ENCODE measurements at places on chromosomes 1 and 21.

DNA sequence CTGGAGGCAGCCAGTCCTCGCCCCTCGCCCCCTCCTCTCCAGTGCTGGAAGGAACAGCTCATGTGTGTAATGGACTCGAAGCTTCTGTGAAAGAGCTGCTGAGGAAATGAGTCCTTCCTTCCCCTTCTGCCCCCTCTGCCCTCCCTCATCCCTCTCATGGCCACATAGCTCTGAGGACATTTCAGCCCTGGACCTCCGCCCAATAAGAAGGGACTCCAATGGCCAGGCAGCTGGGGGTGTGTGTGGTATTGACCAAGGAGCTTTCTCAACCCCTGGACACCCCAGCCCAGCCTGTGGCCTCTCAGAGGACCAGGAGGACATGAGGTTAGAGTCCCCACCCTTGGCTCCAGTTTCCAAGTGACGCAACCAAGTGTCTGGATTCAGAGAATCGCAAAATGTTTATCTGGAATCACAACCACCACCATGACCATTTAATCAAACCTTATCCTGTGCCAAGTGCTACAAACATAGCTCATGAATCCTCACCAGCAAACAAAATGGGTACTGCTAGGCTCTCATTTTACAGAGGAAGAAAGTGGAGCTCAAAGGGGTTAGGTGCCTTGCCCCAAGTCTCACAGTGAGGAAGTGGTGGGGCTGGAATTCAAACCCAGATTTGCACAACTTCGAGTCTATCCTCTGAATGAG lies 47.8 kb upstream of the ECE1 start:
- H3K4me3 ChIP-seq, result no peak overlapping the region
- peaks cover 81% of the 10 kb centered on the region for H3K4me1 ChIP-seq
- no peaks in the 10 kb centered on the region for H3K36me3 ChIP-seq
- DNase-seq, result no peak
- peak overlapping the region; percentile 90 for H3K27ac ChIP-seq

- no peak for DNase-seq
- H3K4me3 ChIP-seq, result no peak overlapping the region
- H3K36me3 ChIP-seq, result no peaks in the 10 kb centered on the region
- H3K4me1 ChIP-seq, result peaks cover 69% of the 10 kb centered on the region
- H3K27ac ChIP-seq, result no peak overlapping the region
- no peaks in the 10 kb centered on the region for H3K27me3 ChIP-seq
Observed at GRCh38 chr1:8698937-8699447, 118.4 kb downstream of the RERE start.

- H3K4me3 ChIP-seq, result no peak overlapping the region
- H3K36me3 ChIP-seq, result no peaks in the 10 kb centered on the region
- H3K27ac ChIP-seq, result no peak overlapping the region
- H3K4me1 ChIP-seq, result no peaks in the 10 kb centered on the region
Observed at GRCh38 chr1:188096521-188096920, 1267.8 kb downstream of the PLA2G4A start.

GRCh38 chr1:5887349-5887970 lies 104.8 kb downstream of the NPHP4 start:
- no peak overlapping the region for H3K27ac ChIP-seq
- no peak for DNase-seq
- H3K27me3 ChIP-seq, result no peaks in the 10 kb centered on the region

- H3K4me1 ChIP-seq, result no peaks in the 10 kb centered on the region
- no peaks in the 10 kb centered on the region for H3K36me3 ChIP-seq
Observed at GRCh38 chr1:231827337-231828105, 200.9 kb downstream of the DISC1 start.

GRCh38 chr1:24134376-24134775 lies 8.6 kb downstream of the IL22RA1 start:
- H3K27me3 ChIP-seq, result peaks cover 6% of the 10 kb centered on the region
- H3K4me1 ChIP-seq, result no peaks in the 10 kb centered on the region
- H3K36me3 ChIP-seq, result peaks cover 4% of the 10 kb centered on the region
- DNase-seq, result no peak

GRCh38 chr21:41086569-41086968 lies 81.4 kb upstream of the BACE2 start:
- H3K36me3 ChIP-seq, result no peaks in the 10 kb centered on the region
- H3K4me3 ChIP-seq, result no peak overlapping the region
- no peak overlapping the region for H3K27ac ChIP-seq

GRCh38 chr1:170556917-170557316 lies 25.0 kb downstream of the GORAB start:
- H3K27ac ChIP-seq, result no peak overlapping the region
- no peaks in the 10 kb centered on the region for H3K4me1 ChIP-seq
- peaks cover 24% of the 10 kb centered on the region for H3K36me3 ChIP-seq
- H3K4me3 ChIP-seq, result no peak overlapping the region
- no peaks in the 10 kb centered on the region for H3K27me3 ChIP-seq
- no peak for DNase-seq

DNA sequence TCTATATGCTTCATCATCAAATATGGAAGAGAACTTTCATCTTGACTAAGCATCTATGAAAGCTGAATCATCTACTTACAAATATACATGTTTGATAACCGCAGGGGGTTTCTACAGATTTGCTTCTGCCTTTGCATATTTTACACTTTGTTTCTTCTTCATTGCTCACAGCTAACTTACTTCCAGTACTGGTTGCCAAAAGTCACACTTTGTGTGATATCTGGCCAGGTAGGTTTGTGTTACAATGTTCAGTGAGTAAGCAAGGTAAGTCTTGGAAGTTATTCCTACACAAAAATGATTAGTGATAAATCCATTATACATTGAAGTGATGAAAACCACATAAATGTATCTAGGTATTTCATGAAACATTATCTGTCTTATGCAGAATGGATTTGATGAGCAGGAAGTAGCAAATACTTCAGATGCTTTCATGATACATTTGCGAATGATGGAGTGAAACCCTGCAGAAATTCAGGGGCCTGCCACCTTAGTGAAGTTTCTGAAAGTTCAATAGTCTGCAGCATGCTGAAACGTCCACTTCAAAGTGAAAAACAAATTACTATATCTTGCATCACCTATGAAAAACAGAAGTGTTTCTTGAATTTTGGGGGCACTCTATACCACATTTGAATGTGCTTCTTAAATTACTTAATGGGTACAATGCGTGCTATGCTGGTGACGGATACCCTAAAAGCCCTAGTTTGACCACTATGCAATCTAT lies 187.3 kb downstream of the ATP6V1G3 start:
- H3K4me1 ChIP-seq, result no peaks in the 10 kb centered on the region
- no peak for DNase-seq
- no peaks in the 10 kb centered on the region for H3K36me3 ChIP-seq
- H3K27me3 ChIP-seq, result no peaks in the 10 kb centered on the region
- no peak overlapping the region for H3K27ac ChIP-seq

DNA sequence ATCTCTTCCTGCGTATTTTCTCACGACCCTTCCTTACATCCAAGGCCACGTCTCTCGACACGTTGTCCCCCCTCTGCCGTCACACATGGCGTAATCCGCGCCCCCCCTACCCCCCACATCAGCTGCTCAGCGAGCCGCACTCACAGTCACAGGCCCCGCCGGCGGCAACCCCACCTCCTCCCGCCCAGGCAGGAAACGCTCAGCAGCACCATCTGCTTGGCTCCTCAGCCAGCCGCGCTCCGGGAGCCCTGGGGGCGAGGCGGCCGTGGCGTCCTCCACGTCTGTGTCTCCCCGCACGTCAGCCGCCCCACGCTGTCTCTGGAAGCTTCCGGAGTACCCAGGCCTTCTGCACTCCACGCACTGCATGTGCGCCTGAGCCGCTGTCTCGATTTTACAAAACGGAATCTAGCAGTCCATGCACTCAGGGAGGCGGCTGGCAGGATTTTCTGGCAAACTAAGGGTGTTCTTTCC lies 64.6 kb downstream of the SIK1 start:
- no peaks in the 10 kb centered on the region for H3K27me3 ChIP-seq
- peak overlapping the region; percentile 96 for H3K27ac ChIP-seq
- peak; percentile 97 for DNase-seq
- H3K4me1 ChIP-seq, result peaks cover 54% of the 10 kb centered on the region
- peak overlapping the region; percentile 81 for H3K4me3 ChIP-seq
- H3K36me3 ChIP-seq, result no peaks in the 10 kb centered on the region

GRCh38 chr1:240732390-240732789 lies 120.4 kb upstream of the GREM2 start:
- H3K27ac ChIP-seq, result no peak overlapping the region
- peak; percentile 7 for DNase-seq
- no peaks in the 10 kb centered on the region for H3K27me3 ChIP-seq

DNA sequence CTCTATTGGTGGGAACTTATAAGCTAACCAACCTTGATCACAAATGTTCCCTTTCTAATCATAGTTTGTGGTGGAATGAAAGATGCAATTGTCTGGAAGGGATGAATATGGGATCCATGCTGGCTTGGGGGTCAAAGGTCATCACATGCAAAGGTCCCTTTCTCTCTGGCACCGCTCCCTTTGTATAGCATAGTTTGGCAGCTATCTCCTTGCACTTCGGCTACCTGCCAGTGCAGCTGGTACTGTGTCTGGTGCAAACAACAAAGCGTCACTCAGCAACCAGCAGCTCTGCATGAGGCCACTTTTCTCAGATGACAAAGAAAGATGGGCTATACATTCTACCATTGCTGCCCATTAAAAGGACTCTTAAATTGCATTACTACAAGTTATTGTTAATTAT lies 188.2 kb upstream of the NFIA start:
- no peaks in the 10 kb centered on the region for H3K36me3 ChIP-seq
- H3K4me3 ChIP-seq, result no peak overlapping the region
- no peaks in the 10 kb centered on the region for H3K4me1 ChIP-seq
- H3K27ac ChIP-seq, result no peak overlapping the region
- no peak for DNase-seq
